ENCODE measurements at places on chromosomes 6 and 20. TPM values are rescaled to one million over a fixed set of nuclear protein-coding genes. Genes with fewer than 3 reads are reported as not detected.

GRCh38 chr6:168825226-168826077 is 384.5 kb downstream of the SMOC2 start:
- no peak overlapping the region for H3K4me3 ChIP-seq
- no peaks in the 10 kb centered on the region for H3K27me3 ChIP-seq
- H3K4me1 ChIP-seq = no peaks in the 10 kb centered on the region
- H3K36me3 ChIP-seq = no peaks in the 10 kb centered on the region

DNA sequence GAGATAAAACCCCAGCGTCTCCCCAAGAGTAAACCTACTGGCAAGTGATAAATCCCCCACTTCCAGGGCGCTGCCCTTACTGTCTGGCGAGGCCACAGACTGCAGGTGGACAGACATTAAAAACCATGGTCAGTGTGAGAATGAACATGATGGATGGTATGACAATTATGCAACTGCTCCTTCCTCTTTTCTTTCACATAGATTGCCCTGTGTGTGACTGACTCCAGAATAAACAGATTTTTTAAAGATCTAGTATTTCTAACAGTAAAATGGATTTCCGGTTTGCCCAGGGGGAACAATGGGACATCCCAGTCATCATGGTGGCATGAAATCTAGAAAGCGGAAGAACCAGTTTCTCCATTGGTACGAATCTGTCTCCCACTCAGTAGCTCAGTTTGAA is 153.7 kb downstream of the FOXC1 start:
- no peak overlapping the region for H3K4me3 ChIP-seq
- DNase-seq = no peak
- H3K27me3 ChIP-seq = no peaks in the 10 kb centered on the region
- no peaks in the 10 kb centered on the region for H3K36me3 ChIP-seq
- H3K27ac ChIP-seq = no peak overlapping the region

DNA sequence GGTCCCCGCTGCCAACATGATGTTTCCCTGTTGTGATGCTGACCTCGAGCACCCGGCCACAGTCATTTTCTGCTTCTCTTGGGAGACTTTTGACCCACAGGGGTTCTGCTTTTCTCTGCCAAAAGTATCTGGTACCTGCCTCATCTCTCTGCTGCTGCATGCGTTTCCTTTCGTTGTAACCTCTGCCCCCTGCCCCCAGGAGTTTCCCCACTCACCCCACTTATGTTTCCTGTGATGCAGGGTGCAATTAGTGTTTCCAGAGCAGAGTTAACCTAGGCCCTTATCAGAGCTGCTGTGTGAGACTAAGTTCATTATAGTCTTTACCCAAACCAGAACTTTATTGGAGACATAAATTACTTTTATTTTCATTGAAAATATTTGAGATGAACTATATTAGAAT is 65.2 kb upstream of the EDN3 start:
- no peak overlapping the region for H3K4me3 ChIP-seq
- H3K27ac ChIP-seq = no peak overlapping the region
- no peaks in the 10 kb centered on the region for H3K4me1 ChIP-seq
- H3K36me3 ChIP-seq = no peaks in the 10 kb centered on the region

DNA sequence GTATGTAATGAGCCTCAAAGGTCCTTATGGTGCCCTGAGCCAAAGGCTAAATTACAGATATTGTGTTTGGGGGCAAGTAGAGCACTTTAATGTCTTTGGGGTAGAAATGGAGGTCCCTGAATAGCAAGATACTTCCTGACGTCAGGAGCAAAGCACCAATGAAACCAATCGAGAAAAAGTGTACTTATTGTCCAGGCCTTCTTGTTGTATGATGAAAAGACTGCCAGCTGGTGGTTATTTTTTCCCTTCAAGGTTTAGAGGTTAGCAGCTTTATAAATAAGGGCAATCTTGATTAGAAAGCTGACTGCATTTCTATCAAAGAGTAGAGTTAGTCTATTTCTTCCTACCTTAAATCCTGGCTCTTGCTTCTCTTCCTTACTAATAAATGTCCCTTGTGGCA is 76.1 kb upstream of the HSF2 start:
- no peaks in the 10 kb centered on the region for H3K4me1 ChIP-seq
- H3K27me3 ChIP-seq = no peaks in the 10 kb centered on the region
- no peak overlapping the region for H3K27ac ChIP-seq
- H3K36me3 ChIP-seq = no peaks in the 10 kb centered on the region
- DNase-seq = no peak
- H3K4me3 ChIP-seq = no peak overlapping the region

DNA sequence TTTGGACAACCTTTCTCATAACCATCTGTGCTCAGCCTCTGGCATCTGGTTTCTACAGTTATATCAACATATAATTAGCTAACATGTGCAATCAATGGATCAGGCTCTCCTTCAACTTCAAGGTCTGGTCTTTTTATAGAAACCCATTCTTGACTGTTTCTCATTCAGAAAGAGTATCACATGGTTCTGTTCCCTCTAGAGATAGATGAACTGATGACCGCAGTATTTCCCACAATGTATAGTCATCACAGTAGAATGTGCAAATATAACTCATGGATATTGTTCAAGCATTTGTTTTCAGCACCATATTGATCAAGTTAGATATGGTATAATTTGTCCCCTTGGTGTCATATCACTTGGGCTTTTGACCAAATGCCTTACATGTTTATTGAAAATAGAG is 656.2 kb downstream of the FRK start:
- H3K36me3 ChIP-seq = no peaks in the 10 kb centered on the region
- H3K27ac ChIP-seq = no peak overlapping the region
- H3K4me1 ChIP-seq = no peaks in the 10 kb centered on the region
- H3K27me3 ChIP-seq = no peaks in the 10 kb centered on the region
- no peak overlapping the region for H3K4me3 ChIP-seq

- no peak overlapping the region for H3K27ac ChIP-seq
- H3K4me1 ChIP-seq = no peaks in the 10 kb centered on the region
- DNase-seq = no peak
- no peaks in the 10 kb centered on the region for H3K27me3 ChIP-seq
- H3K36me3 ChIP-seq = no peaks in the 10 kb centered on the region
Observed at GRCh38 chr6:147075381-147075780, 128.8 kb upstream of the STXBP5 start.

GRCh38 chr6:32087574-32088486 is 21.3 kb downstream of the TNXB start:
- H3K4me1 ChIP-seq = peaks cover 15% of the 10 kb centered on the region
- no peaks in the 10 kb centered on the region for H3K36me3 ChIP-seq
- H3K27me3 ChIP-seq = no peaks in the 10 kb centered on the region
- H3K27ac ChIP-seq = peak overlapping the region; percentile 80
- peak; percentile 94 for DNase-seq

- H3K27ac ChIP-seq = no peak overlapping the region
- H3K4me3 ChIP-seq = no peak overlapping the region
- peaks cover 4% of the 10 kb centered on the region for H3K27me3 ChIP-seq
- no peaks in the 10 kb centered on the region for H3K4me1 ChIP-seq
- no peak for DNase-seq
- H3K36me3 ChIP-seq = no peaks in the 10 kb centered on the region
Observed at GRCh38 chr20:61768571-61769285, 297.0 kb downstream of the TAF4 start.

DNA sequence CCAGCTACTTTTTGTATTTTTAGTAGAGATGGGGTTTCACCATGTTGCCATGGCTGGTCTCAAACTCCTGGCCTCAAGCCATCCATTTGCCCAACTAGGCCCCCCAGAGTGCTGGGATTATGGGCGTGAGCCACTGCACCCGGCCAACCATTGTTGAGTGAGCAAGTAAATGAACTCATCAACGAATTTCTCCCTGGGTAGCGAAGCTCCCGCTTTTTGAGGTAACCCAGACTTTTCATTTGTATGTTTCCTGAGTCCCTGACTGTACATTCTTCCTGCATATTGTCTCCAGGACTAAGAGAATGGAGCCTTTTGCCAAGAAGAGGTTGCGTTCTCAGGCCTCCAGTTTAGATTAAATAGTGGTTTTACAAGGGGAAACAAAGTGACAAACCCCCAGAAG is 36.4 kb downstream of the RIPOR3 start:
- H3K27me3 ChIP-seq = no peaks in the 10 kb centered on the region
- no peaks in the 10 kb centered on the region for H3K36me3 ChIP-seq
- DNase-seq = no peak
- peaks cover 15% of the 10 kb centered on the region for H3K4me1 ChIP-seq

DNA sequence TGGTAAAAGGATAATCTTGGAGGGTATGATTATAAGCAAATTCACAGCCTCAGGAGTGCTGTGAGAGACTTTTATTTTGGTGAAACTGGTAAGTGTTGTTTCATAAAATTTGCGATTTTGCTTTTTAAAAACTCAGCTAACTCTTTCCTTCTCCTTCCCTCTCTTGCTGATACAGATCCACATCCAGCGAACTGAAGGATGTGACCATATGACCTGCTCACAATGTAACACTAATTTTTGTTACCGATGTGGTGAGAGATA is 77.2 kb upstream of the TPD52L1 start:
- no peak overlapping the region for H3K27ac ChIP-seq
- DNase-seq = no peak
- H3K36me3 ChIP-seq = no peaks in the 10 kb centered on the region
- no peaks in the 10 kb centered on the region for H3K27me3 ChIP-seq
- no peaks in the 10 kb centered on the region for H3K4me1 ChIP-seq

DNA sequence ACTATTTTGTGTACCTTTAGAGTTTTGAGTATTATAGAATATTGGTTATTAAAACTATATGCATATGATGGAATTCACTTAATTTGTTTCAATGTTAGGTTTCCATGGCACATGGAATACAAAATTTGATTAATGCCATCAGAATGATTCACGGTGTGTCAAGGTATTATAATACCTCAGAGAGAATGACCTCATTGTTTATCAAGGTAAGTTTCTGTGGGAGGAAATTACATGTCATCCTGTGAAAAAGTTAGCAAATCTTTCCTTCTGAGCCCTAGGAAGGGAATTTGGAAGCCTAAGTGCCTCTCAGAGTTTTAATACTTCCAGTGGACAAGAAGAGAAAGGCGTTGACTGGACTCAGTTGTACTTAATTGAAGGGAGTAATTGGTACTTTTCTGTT is 40.8 kb downstream of the DNAH8 start:
- no peaks in the 10 kb centered on the region for H3K36me3 ChIP-seq
- no peak for DNase-seq
- no peaks in the 10 kb centered on the region for H3K4me1 ChIP-seq

DNA sequence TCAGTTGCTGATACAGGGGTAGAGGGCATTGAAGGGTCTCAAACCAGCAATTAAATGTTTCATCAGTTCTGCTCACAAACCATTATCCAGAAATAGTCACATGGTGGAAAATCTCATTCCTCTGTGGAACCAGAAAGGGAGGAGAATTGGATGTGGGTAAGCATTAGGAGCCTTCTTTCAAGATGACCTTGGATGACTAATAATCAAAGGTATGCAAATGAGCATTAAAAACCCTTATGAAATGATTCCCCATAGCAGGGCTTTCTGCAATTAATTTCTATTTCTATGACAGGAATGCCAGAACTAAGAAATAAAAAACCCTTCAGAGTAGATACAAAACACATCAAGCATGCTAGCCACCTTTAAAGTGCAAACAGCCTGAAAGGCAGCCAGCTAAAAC is 37.4 kb upstream of the HCRTR2 start:
- no peaks in the 10 kb centered on the region for H3K36me3 ChIP-seq
- H3K27ac ChIP-seq = no peak overlapping the region
- no peaks in the 10 kb centered on the region for H3K4me1 ChIP-seq
- no peak overlapping the region for H3K4me3 ChIP-seq
- no peaks in the 10 kb centered on the region for H3K27me3 ChIP-seq

- H3K4me3 ChIP-seq = peak overlapping the region; percentile 62
- peaks cover 18% of the 10 kb centered on the region for H3K27me3 ChIP-seq
- DNase-seq = peak; percentile 63
Observed at GRCh38 chr6:108115598-108116058, 41.1 kb upstream of the OSTM1 start.

- peak; percentile 45 for DNase-seq
- peaks cover 16% of the 10 kb centered on the region for H3K4me1 ChIP-seq
- no peak overlapping the region for H3K4me3 ChIP-seq
- H3K27ac ChIP-seq = no peak overlapping the region
- H3K36me3 ChIP-seq = no peaks in the 10 kb centered on the region
Observed at GRCh38 chr6:112044856-112045255, 9.0 kb upstream of the CCN6 start.

- no peak overlapping the region for H3K27ac ChIP-seq
- DNase-seq = no peak
- H3K27me3 ChIP-seq = no peaks in the 10 kb centered on the region
- H3K4me3 ChIP-seq = no peak overlapping the region
Observed at GRCh38 chr6:170174771-170175643, 115.9 kb downstream of the DLL1 start.

DNA sequence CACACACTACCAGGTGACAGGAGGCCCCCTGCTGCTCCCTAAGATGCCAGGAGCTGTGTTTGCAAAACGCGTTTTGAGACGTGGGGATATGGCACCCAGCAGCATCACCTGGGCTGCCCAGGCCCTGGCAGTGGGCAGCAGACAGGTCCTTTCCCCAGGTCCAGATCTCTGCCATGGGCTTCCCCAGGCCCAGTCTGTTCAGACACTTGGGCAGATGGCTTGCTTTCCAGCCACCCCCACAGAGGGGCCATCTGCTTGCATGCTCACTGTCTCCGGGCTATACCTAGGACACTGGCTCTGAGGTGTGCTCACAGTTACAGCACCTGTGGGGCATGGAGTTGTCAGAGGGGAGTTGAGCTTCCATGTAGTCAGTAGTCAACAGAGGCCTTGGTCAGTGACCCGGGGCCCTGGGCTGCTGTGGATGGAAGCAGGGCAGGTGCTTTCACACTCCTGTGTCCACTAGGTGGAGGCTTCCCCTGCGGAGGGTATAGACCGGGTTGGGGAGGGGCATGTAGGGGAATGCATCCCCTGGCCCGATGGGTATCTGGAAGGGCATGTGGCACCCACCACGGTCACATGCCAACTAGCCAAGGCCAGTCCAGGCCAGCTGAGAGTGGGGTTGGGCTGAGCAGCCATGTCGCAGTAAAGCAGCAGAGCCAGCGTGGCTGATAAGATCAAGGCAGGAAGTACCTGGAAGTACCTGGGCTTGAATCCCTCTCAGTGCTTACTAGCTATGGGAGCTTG is 185.4 kb upstream of the SLC24A3 start:
- H3K27me3 ChIP-seq = no peaks in the 10 kb centered on the region
- no peak for DNase-seq
- H3K4me3 ChIP-seq = no peak overlapping the region

The HLA-DRB1 gene
- total RNA-seq = 51.7 TPM

The PAK5 gene
- 1.4 TPM for total RNA-seq

The RWDD1 gene
- 25.9 TPM for total RNA-seq

The SUN5 gene
- not detected for total RNA-seq

The BPIFB1 gene
- total RNA-seq = not detected

The BCAS1 gene
- not detected for total RNA-seq

The ZBTB46 gene
- total RNA-seq = 13.7 TPM

The DACT2 gene
- total RNA-seq = 11.2 TPM

The DDX27 gene
- 23.4 TPM for total RNA-seq

The NFATC2 gene
- total RNA-seq = 7.7 TPM

The SRMS gene
- total RNA-seq = not detected

The CDSN gene
- not detected for total RNA-seq

The APOBEC2 gene
- total RNA-seq = 1.6 TPM

The DBNDD2 gene
- total RNA-seq = 2.1 TPM

The BNIP5 gene
- not detected for total RNA-seq

The PPP1R3G gene
- total RNA-seq = 17.1 TPM

The METTL24 gene
- total RNA-seq = 1.7 TPM

The ANKRD66 gene
- total RNA-seq = not detected

The CCN6 gene
- total RNA-seq = not detected

The PTPRT gene
- total RNA-seq = 0.06 TPM

The CLPSL1 gene
- not detected for total RNA-seq

Data from adrenal gland (tissue), 19 donors.